Vagina (tissue), 2 donors: ENCODE measurements at places on chromosomes 13 and 19.

DNA sequence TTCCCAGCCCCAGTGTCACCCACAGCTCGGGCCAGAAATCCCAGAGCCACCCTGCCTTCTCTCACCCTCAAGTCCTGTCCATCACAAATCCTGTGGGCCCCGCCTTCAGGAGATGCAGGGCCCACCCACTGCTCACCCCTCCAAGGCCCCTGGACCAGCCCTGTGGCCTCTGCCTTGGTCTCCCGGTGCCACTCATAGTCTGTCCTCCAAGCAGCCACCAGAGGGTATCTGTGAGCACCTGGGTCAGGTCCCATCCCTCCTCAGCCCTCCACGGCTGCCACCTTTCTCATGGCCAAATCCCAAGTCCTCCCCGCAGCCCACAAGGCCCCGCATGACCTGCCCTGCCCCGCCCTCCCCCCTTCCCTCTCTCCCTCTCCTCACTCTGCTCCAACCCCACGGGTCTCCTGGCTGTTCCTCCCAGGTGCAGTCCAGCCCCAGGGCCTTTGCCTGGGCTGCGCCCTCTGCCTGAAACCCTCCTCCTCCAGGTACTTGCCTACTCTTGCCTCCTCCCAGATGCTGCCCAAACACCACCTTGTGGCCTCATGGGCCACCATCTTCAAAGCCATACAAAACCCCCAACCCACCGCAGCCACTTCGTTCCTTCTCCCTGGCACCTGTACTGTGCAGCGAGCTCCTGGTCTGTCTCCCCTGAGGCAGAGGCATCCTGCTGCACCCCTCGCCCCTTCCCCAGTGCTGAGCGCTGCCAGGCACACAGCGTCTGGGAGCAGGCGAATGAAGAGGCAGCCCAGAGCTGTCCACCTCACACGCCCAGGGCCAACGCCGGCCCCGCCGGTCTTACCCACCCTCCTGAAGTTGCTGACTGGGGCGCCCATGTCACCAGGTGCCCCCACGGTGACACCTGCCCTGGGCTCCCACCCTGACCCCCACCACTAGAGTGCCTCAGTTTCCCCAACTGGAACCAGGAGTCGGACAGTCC lies 13.2 kb upstream of the UQCR11 start:
- no peak for DNase-seq

- DNase-seq = no peak
Observed at GRCh38 chr19:48302600-48302959, 22.8 kb upstream of the EMP3 start.

DNA sequence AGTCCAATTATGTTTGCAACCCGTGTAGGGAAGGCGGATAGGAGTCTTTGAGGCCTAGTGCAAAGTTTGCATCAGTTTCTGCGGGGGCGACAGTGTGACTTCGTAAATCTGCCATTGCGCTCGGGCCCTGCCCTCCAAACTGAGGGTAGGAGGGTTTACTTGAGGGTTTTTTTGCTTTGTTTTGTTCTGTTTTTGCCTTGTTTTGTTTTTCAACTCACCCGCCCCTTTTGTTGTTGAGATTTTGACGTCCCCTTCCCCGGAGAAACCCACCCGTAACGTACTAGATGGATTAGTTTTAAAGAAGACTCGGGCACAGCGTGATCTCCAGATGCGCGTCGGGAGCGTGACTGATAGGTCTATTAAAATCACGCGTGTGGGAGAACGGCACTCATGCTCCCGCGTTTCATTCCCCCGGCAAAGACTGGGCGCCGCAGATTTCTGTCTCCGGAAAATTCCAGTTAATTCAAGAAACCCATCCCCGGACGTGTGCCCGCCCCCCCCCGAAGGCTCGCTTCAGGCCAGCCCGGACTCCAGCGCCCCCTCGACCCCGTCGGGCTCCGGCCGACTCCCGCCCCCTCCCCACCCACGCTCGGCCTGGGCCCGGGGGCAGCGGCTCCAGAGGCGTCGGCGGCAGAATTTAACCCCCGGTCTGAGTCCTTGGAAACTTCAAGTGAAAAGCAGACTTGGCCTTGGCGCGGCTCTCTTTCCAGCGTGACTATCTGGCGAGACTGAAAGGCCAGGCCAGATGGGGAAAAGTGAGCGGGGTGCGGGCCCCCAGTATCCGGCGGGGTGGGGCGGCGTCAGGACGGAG lies 5.0 kb downstream of the SOX1 start:
- DNase-seq = no peak

DNA sequence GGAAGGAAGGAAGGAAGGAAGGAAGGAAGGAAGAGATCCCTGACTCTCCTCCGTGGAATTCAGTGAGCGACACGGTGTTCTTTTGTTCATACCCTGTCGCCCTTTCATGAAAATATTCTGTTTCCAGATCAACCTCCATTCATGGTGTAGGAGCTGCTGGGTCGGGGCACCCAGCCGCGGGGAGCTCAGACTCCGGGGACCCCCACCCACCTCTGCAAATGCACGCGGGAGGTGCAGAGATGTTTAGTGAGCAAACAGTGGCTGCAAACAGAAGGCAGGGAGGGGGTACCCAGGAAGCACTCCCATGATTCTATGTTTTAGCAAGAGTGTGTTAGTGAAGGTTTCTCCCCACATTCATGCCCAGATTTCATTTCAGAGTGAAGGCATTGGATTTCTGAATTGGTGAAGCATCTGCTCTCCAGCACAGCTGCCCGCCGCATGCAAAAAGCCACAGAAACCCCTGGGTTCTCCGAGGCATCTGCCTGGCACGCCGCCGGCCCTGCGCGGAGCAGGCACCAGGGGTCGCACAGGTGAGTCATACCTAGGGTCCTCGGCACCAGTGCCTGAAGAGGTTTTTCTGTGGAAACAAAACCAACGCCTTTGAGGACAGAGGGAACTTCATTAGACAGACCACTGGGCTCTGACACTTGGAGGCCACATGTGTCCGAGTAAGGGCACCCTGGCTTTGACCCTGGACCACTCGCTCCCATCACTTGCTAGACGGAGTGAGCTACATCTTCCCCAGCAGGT lies 80.6 kb downstream of the ZNF557 start:
- DNase-seq = no peak

DNA sequence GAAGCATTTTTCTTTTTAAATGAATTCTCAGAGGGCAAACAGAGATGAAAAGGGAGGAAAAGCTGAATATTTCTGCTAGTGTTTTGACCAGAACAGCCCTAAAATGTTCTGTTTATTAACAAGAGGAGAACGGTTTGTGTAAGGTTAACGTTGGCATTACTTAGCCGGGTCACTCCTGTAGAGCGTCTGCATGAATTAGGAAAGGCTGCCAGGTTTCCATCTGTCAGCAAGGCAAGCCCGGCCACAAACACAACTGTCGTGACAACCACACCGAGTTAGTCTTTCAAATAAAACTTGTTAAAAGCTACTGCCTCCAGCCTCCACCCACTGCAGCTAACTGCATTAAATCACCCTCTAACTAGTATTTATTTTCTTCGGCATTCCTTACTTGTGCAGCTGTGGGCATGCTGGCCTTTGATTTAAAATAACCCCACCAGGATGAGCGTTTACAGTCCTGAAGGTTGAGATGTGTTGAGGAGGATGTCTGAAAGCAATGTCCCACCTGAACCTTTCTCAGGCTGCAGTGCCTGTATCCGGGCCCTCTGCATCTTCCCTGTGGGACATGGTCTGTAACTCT lies 527.9 kb downstream of the FGF9 start:
- no peak for DNase-seq

- no peak for DNase-seq
Observed at GRCh38 chr19:28036486-28036885, 1176.5 kb downstream of the UQCRFS1 start.

GRCh38 chr13:51856027-51856736 lies 5.6 kb upstream of the CCDC70 start:
- no peak for DNase-seq

DNA sequence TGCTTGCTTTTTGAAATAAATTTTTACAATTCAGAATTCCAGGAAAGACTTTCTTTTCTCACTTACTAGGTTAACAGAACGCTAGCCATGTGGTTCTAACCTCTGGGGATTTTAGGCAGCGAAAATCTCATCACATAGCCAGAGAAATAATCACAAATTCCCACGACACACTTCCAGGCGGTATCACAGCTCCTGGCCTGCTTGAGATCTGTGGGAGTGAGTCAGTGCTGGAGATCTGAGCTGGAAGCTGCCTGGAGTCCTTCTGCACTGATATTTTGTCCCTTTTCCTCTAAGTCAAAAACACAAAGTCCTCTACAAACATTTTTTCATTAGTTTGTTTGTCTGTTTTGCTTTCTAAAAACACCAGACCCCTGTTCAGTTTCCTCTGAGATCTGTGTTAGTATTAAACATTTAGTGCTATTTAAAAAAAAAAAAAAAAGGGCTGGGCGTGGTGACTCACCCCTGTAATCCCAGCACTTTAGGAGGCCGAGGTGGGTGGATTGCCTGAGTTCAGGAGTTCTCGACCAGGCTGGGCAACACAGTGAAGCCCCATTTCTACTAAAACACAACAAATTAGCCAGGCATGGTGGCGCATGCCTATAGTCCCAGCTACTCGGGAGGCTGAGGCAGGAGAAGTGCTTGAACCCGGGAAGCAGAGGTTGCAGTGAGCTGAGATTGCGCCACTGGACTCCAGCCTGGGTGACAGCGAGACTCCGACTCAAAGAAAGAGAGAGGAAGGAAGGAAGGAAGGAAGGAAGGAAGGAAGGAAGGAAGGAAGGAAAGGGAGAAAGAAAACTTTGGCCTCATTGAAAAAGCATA lies 12.2 kb upstream of the UBE2L5 start:
- DNase-seq = no peak

GRCh38 chr13:105220063-105220462 lies 1315.4 kb downstream of the EFNB2 start:
- DNase-seq = no peak

DNA sequence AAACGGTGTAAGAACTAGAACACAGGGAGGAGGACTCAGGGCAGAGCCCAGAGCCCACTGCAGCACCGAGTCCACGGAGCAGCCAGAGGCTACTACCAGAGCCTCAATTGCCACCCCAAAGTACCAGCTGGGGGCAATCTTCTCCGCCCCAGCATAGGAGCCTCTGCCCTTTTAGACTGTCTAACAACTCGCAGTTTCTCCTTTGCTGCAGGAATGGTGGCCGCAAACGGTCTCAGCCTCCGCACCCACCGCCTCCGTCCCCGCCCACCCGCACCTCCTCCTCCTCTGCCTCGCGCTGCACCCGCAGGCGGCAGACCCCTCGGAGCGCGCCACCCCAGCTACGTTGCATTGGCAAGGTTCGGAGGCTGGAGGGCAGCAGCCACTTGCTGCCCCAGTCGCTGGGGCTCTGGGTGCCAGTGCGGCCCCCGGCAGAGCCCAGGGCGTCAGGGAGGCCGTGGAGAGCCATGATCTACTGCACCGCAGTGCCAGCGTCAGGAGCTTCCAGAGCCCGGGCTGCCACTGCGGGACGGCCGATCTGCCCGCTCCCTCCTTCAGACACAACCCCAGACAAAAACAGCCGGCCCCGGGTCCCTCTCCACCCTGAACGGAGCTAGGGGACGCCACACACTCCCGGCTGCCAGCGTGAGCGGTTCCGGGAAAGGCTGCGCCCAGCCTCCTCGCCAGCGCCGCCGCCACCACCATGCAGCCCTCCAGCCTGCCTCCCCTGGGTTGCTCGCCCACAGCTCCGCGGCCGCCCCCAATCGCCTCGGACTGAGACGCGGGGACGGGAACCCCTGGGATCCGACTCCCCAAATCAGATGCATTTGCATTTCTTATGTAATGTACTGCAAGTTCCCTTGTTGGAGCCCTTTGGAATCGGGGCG lies 1.8 kb downstream of the FGF14 start:
- DNase-seq = no peak

DNA sequence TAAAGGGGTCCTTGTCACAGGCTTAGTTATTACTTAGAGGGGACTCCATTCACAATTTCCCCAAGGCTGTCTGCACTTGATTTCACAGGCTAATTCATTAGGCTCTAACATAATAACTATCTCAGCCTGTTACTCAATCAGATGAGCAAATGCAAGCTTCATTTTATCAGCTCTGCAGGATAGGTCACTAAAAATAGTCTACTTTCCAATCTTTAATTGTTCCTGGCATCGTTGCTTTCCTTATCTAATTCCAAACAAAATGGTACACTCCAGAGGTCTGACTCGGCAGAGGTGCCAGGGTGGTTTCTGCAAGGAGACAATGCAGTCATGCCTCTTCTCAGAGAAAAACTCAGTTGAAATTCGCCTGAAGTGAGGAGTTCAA lies 69.7 kb upstream of the SLC15A1 start:
- no peak for DNase-seq

- DNase-seq = no peak
Observed at GRCh38 chr13:77299587-77299986, 27.3 kb downstream of the MYCBP2 start.

DNA sequence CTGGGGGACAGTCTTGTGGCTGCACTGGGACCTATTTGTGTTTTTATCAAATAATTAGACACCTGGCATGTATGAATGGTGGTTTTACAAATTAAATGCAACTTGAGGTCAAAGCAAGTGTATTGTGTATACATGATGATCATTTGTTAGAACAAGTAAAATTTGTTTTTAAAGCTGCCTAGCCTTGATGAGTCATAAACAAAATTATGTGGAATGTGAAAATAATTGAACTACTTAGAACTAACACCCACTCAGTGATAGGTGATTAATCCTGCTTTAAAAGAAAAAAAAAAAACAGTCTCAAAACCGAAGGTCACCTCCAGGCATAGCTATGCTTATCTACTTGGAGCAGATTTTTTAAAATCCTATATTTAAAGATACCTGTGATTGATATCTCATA lies 770.3 kb upstream of the SLITRK5 start:
- no peak for DNase-seq
